ENCODE measurements at places on chromosomes 2 and 18. TPM values are rescaled to one million over a fixed set of nuclear protein-coding genes. Genes with fewer than 3 reads are reported as not detected.

DNA sequence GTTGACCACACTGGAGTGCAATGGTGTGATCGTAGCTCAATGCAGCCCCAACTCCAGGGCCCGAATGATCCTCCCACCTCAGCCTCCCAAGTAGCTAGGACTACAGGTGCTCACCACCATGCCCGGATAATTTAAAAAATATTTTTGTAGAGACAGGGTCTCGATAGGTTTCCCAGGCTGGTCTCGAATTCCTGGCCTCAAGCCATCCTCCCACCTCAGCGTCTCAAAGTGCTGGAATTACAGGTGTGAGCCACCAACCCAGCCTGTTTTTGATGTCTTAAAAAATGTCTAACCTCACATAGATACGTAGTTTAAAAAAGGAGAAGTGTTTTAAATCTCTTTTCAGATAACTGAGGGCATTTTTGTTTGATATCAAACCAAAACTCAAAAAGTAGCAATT, 37.6 kb downstream of the IMPA2 start:
- no peak for DNase-seq

DNA sequence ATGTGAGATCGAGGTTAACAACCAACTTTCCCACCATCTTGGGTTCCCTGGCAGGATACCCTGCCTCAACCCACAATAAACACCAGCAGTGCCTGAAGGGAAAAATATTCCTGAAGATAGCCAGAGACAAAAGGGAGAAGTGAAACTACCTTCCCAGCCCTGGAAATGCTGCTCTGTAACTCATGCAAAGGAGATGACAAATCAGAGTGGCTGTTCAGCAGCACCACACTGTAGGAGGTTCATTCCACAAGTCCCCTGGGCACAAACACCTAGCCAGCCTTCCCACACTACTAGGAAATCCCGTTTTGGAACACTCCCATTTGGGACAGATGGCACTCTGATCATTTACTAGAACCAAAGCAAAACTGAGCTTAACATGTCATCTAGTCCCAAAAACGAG, 190.7 kb upstream of the RBBP8 start:
- no peak for DNase-seq

DNA sequence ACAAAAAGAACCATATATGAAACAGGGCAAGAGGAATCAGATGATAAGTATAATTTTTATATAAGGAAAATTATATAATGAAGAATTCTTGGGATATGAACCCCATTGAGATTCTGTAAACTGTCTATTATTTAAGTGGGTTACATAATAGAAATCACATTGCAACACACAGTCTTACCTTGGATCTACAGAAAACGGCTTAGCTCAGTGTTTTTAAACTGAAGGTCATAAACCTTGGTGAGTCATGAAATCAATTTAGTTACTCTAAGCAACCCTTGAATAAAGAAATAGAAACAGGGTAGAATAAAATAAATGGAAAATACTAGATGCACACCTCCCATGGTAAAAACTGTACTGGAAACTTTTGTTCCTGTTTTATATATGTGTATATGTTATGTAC, 50.7 kb downstream of the METTL8 start:
- no peak for DNase-seq

DNA sequence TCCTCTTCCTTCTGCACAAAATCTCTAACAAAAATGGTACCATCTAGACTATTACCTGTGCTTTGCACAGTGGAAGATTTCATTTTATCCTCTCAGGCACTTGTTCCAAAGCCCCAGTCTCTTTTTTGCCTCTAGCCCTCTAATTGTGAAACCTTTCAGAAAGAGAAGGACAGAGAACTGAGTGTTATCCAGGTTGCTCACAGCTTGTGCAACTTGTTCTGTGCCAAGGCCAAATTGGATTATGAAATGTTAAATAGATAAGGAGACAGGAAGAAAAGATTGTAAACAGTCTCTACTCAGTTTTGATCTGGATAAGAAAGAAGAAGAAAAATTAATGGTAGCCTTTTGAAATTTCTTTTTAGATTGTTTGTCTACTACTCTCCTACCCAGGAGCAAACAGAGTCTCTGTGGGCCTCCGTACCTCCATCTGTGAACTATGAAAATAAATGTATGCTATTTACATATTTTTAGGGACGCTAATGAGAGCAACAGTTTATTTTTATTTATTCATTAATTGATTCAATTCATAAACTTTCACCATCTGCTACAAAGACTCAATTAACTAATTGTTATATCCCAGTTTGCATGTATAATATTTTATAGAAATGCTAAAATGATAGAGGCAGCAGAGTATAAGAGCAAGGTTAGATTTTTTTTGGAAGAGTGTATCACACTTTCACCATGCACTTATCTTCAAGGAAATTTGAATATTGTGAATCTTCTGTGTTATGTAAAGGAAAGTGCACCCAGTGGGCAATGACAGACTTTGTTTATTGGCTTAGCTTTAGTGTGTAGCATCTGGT, 339.0 kb upstream of the ETAA1 start:
- DNase-seq = no peak

- no peak for DNase-seq
These were observed 113.6 kb upstream of the MGAT5 start for GRCh38 chr2:134140251-134140661.

DNA sequence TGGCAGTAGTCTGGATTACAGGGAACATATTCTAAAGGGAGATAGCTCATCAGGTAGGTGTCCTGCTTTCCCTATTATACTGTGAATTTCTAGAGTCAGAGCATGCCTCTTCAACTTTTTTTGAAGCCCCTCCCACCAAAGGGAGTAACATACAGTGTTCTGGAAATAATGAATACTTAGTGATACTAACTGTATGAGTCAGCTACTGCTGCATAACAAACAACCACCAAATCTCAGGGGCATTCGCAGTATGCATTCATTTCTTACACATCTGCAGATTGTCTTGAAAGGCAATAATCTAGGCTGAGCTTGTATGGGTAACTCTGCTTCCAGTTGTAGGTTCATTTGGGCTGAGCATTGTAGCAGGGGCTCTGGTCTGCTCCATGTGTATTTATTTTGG, 409.7 kb upstream of the SPRED2 start:
- DNase-seq = no peak

DNA sequence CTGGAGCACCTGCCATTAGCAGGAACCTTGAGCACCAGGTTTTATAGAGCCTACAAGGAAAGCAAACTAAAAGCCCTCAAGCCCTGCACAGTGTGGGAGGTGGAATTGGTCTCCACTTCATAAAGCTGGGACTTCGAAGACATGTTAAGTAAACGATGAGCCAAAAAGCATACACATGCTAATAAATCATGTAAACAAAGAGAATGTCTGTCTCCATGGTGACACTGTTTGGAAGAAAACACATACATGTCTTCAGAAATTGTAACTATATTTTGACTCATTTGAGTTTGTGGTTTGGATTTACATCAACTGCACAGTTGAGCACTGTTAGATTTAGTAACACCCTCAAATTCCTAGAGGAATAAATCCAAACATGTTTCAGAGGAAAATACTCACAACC, 978.5 kb upstream of the LRRTM1 start:
- no peak for DNase-seq

GRCh38 chr2:45984896-45985473, 312.2 kb upstream of the EPAS1 start:
- DNase-seq = no peak

GRCh38 chr18:7207366-7207915, 23.4 kb upstream of the LRRC30 start:
- DNase-seq = peak; percentile 47

- no peak for DNase-seq
These were observed 32.0 kb downstream of the NEDD4L start for GRCh38 chr18:58076052-58076451.

- peak; percentile 16 for DNase-seq
These were observed 2.6 kb upstream of the PTPN2 start for GRCh38 chr18:12886498-12887126.

DNA sequence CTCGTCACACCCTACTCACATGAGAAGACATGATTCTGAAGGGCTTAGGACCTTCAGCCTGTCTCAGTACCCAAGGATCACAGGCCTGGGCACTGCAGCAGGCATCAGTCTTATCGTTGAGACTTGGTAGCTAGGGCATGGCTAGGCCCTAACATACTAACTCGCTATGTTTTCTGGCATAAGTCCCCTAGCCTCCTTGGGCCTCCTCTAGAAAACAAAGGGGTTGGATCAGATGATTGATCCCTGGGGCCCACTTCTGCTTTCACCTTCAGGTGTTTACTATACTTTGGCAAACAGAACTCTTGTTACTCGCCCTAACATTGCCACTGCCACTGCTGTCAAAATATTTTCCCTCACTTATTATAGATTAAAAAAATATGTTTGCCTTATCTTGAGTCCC, 44.2 kb downstream of the VSNL1 start:
- DNase-seq = no peak

DNA sequence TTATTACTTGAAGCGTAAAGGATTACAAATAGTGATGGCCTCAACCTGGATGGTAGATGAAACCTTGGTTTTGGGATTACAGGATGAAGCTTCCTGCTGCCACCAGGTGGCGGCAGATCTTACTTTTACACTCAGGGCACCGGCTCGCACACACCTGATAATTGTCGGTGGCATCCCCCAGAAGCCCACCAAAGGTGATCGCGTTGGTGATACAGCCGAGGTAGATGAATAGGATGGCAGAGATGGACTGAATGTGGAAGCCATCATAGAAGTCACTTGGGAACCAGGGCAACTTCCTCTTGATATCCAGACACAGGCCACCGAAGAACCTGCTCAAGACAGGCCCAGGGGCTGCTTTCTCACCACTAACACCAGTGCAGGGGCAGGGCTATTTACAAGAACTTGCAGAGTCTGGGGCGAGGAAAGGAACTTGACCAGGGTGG, 51.8 kb downstream of the MTHFD2 start:
- DNase-seq = peak; percentile 71

DNA sequence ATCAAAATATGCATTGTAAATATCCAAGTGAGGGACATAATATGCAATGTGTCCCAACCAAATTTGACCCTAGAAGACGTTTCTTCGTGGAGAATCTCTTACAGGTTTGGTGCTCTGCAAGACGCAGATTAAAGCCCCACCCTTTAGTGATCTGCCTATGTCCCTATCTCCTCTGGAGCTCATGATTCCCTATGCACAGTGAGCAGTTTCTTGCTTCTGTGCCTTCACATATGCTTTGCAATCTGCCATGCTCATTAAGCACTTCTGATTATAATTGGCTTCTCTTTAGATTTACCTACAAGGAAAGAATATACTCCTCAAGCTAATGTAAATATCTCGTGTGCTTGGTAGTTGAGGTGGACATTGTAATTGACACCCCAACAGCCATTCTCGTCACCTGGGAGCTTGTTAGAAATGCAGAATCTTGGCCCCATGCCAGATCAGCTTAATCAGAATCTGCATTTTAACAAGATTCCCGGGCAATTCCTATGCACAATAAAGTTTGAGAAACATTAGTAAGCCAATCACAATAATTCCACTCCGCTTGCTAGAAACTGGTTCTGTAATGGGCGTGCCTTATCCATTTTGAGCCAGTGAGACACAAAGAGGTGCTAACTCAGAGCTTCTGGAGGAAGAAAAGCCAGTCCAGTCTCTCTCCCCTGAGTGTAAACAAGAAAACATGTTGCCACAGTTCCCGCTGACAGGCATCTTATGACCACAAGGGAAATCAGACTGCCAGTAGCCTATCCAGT, 2.8 kb upstream of the PUM2 start:
- no peak for DNase-seq

DNA sequence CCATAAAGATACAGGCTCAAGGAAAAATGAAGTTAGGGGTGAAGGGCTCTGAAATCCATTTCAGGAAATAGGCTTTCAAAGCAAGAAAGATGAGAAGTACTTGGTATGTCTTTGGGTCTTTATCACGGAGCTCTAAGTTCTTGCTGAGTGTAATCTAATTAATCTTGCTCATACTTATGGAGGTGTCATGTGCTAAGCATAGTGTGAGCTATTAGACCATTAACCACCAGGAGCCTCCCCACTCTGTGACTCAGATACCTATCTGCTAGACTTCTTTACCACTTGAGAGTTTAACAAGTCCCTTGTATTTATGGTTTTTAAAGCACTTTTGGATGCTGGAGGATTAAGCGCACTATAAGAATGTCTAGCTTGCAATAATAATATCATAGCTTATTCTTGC, 678.7 kb downstream of the EPHA4 start:
- DNase-seq = no peak

Gene GPR75
- 1.1 TPM for total RNA-seq

Gene SERPINB4
- total RNA-seq = not detected

Gene IL1B
- total RNA-seq = not detected

Gene NETO1
- 0.71 TPM for total RNA-seq

Gene CEBPZOS
- total RNA-seq = 13.6 TPM

Data from neural progenitor cell (in vitro differentiated cells).